ENCODE measurements at places on chromosomes 13 and 19.

GRCh38 chr13:50909605-50910484, at the start of gene RNASEH2B:
Gene RNASEH2B (plus strand): TSS chr13:50909791. CDS start chr13:50910077, 286 bp downstream.
- DNase-seq, result peak; percentile 63

DNA sequence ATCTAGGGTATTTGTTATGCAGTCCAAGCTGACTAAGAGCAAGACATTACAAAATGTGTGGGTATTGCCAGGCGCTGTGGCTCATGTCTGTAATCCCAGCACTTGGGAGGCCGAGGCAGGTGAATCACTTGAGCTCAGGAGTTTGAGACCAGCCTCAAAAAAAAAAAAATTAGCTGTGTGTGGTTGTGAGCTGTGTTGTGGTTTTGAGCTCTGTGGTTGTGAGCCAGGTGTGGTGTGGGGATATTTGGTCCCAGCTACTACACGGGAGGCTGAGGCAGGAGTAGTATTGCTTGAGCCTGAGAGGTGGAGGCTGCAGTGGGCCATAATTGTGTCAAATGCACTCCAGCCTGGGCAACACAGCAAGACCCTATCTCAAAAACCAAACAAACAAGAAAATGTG, 5.6 kb upstream of the KEAP1 start:
- DNase-seq, result no peak

DNA sequence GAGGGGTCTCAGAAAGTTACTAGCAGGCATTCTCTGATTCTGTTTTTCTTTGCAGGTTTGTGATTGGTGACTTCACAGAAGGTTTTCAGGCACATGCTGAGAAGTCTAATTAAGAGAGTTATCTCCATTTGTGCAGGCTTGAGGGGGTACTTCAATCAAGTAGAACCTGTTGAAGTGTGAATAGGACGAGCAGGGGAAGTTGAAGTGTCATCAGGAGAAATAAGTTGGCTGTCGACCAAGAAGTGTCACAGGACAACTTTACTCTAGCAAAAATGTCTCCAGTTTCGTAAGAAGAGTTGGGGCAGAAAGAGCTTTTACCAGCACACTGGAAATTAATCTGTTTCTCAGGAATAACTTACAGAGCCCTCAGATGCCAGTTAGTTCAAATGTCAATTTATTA, 576.5 kb upstream of the SLITRK5 start:
- DNase-seq, result no peak

DNA sequence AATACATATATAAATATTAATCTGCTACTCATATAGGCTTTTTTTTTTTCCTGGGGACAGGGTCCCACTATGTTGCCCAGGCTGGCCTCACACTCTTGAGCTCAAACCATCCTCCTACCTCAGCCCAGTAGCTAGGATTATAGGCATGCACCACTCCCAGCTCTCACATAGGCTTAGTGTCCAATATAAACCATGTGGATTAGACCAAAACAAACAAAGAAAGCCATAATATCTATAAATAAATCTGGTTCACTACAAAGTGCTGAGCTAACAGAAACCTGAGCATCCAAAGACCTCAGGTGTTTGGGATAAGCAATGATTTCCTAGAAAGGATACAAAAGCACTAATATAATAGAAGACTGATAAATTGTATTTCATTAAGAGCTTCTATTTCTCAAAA, 26.0 kb downstream of the TBC1D4 start:
- no peak for DNase-seq

- DNase-seq, result no peak
These were observed 160.4 kb downstream of the ZIC5 start for GRCh38 chr13:99811067-99811700.

DNA sequence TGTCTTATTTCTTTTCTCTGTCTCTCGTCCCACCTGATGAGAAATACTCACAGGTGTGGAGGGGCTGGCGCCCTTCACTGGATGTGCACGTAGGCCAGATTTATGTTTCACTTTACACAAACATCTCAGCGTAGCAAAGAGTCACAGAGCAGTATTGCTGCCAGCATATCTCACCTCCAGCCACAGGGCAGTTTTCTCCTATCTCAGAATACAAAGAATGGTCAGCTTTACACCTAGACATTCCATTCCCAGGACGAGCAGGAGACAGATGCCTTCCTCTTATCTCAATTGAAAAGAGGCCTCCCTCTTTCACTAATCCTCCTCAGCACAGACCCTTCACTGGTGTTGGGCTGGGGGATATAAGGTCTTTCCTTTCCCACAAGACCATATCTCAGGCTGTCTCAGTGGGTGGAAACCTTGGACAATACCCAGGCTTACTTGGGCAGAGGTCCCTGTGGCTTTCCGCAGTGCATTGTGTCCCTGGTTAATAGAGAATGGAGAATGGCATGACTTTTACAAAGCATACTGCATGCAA, 7.2 kb upstream of the ZNF611 start:
- DNase-seq, result no peak

GRCh38 chr19:36819130-36819630, 19.0 kb downstream of the ZNF790 start:
- no peak for DNase-seq

DNA sequence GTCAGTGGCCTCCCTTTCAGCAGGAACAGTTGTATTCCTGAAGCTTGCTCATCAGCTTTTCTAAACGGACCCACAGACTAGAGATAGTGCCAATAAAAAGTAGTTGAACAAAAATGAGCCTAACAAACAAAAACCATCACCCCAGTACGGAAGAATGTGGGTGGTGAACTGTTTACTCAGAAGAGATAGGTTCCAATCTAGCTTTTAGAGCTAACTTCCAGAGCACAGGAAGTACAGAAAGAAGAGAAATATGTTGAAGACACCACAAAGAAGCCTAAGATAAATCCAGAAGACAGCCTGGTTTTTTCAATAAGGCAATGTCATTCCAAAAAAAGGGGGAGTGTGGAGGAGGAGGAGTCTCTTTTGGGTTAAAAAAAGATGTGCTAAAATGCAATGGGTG, 2.8 kb upstream of the LMO7 start:
- no peak for DNase-seq

- no peak for DNase-seq
These were observed 532.0 kb downstream of the GPC6 start for GRCh38 chr13:93758575-93758974.

DNA sequence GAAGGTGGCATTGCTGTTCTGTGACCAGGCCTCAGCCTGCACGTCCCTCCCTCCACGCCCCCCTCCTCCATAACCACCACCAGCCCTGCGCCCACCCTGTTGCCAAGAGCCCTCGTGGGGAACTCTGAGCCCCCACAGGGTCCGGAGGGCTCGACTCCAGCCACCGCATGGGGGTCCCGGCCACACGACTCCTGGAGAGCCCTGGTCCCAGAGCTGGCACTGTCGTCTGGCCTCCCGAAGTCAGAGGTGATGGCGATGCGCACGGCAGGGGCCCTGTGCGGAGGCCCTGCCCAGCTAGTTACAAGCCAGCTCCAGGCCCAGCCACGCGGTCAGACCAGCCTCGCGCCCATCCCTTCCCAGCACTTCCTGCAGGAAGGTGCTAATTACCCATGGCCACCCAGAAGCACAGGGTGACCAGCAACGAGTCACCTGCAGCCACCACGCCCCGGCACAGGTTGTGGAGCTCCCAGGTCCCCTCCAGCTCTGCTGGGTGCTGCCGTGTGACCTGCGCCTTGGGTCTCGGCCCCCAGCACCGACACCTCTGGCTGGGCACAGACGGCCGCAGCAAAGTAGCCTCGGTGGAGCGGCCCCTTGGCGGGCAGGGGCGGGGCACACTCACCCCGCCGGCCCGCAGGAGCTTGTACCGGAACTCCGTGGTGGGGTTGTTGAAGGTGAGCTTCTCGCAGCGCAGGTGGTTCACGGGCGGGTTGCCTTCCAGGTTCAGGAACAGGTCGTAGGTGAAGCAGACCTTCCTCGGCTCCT, 49.6 kb downstream of the MLLT1 start:
- no peak for DNase-seq

- DNase-seq, result peak; percentile 66
These were observed 7.3 kb upstream of the TYROBP start for GRCh38 chr19:35915443-35915842.

GRCh38 chr19:34788074-34788473, 15.1 kb upstream of the ZNF599 start:
- DNase-seq, result no peak

DNA sequence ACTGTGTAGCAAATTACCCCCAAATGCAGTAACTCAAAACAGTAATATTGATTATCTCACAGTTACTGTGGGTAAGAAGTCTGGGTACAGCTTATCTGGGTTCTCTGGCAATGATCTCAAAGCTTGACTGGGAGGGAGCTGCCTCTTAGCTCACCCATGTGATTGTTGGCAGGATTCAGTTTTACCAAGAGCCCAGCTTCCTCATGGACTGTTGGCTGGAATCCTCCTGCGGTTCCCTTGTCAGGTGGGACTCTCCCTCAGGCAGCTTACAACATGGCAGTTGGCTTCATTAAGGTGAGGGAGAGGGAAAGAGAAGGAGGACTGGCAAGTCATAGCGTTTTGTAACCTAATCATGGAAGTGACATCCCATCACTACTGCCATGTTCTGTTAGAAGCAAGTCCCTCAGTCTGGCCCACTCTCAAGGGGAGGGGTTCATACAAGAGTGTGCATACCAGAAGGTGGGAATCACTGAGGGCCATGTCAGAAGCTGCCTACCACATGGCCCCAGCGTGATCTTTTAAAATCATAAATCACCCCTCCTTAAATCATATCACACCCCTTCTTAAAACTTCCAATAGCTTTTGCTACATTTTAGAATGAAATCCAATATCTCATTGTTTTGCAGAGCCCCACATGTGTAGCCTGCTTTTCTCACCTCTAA, 108.1 kb downstream of the OLFM4 start:
- no peak for DNase-seq

GRCh38 chr13:98942485-98942884, 35.4 kb downstream of the DOCK9 start:
- DNase-seq, result no peak

DNA sequence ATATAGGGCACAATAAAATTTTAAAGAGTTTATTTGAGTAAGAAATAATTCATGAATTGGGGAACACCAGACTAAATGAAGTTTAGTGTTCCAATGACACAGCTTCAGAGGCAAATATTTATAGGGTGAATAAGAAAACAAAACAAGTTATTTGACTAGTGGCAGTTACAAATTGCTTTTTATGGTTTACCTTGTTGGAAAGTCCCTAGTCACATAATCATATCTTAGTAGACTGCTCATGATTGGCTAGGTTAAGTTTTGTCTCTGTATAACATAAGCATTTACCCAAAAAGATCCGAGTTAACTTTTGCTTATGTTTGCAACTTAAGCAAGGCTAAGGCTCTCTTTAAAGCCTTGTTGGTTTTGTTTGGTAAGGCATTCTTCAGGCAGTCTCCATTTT, 224.7 kb upstream of the MIR17HG start:
- no peak for DNase-seq

- no peak for DNase-seq
These were observed 15.0 kb upstream of the LMO7 start for GRCh38 chr13:75621147-75621546.

DNA sequence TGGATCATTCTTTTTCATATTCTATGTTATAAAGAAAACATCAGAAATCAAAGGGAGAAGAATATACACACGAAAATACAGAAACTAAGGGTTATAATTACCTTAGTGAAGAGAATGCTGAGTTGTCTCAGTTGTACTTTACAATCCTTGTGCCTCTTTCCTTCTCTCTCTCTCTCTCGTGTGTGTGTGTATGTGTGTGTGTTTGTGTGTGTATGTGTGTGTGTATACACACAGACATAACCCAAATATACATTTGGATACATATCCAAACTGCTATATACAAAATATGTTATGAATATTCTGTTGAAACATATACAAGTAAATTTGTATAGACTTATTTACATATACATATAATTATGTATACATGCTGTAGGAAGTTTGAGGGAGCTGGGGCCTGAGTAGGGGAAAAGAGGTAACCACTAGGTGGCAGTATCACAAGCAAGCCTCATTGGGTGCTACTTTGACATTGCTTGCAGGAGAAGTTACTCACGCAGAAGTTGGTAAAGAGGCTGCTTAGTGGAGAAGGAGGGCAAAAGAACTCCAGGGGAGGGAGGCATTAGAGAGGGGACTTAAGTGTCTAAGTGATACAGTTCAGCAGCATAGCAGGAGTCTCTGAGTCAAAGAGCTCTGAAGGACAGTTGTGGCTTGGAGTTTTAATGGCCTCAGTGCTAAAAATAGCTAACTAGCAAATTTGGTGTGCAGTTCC, 465.1 kb upstream of the PCDH20 start:
- peak; percentile 29 for DNase-seq

- no peak for DNase-seq
These were observed 29.8 kb upstream of the SPACA7 start for GRCh38 chr13:112346173-112346898.

DNA sequence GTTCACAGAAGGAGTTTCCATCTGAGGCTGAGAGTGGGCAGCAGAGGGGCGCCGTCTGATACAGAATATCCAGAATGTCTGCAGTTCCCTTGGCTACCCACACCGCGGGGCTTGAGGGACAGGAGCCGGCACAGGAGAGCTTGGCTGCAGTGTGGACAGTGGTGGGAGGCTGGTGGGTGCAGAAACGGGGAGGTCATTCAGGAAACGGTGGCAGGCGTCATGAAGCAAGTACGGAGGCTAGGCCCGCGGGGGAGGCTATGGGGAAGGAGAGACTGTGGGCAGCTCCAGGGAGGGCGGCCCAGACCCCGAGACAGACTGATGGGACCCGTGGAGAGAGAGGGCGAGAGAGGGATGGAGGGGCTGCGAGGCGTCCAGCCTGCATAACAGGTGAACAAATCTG, 55.2 kb upstream of the UQCRFS1 start:
- no peak for DNase-seq

GRCh38 chr13:37510441-37510840, 88.1 kb downstream of the POSTN start:
- DNase-seq, result no peak

- no peak for DNase-seq
These were observed 234.1 kb downstream of the FOXO1 start for GRCh38 chr13:40432018-40432978.

- DNase-seq, result no peak
These were observed 4.3 kb upstream of the SLC7A10 start for GRCh38 chr19:33229962-33230361.

DNA sequence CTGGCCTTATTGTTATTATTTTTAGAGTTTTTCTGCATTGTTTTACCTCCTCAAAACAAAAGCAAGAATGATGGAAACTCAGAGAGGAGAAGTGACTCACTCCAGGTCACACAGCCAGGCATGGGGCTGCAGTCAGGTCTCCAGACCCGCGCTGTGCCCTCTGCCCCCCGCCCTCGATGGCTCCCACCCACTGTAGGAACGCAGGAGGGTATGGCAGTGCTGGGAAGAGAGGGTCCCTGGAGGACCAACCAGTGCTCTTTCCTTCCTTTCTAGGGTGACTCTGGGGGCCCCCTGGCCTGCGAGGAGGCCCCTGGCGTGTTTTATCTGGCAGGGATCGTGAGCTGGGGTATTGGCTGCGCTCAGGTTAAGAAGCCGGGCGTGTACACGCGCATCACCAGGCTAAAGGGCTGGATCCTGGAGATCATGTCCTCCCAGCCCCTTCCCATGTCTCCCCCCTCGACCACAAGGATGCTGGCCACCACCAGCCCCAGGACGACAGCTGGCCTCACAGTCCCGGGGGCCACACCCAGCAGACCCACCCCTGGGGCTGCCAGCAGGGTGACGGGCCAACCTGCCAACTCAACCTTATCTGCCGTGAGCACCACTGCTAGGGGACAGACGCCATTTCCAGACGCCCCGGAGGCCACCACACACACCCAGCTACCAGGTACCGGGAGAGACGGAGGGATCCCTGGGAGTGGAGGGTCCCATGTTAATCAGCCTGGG, 5.6 kb downstream of the TIMM13 start:
- no peak for DNase-seq

GRCh38 chr13:92158346-92158745, 759.9 kb downstream of the GPC5 start:
- peak; percentile 46 for DNase-seq

GRCh38 chr13:23496255-23496654, 62.8 kb upstream of the SACS start:
- DNase-seq, result no peak

- peak; percentile 66 for DNase-seq
These were observed 7.3 kb downstream of the SIGLEC9 start for GRCh38 chr19:51131780-51132680.
